ENCODE measurements at places on chromosomes 11 and 22. TPM values are rescaled to one million over a fixed set of nuclear protein-coding genes. Genes with fewer than 3 reads are reported as not detected.

The PARVA gene
- not detected for polyA plus RNA-seq

GRCh38 chr11:120564573-120565311 is 53.2 kb downstream of the GRIK4 start:
- H3K4me1 ChIP-seq, result peaks cover 15% of the 10 kb centered on the region
- peak; percentile 51 for DNase-seq
- H3K4me3 ChIP-seq, result peak overlapping the region; percentile 78
- H3K27me3 ChIP-seq, result peaks cover 6% of the 10 kb centered on the region

- peaks cover 2% of the 10 kb centered on the region for H3K27me3 ChIP-seq
- no peaks in the 10 kb centered on the region for H3K36me3 ChIP-seq
- H3K4me3 ChIP-seq, result peak overlapping the region; percentile 54
These were observed 30.5 kb downstream of the CHKA start for GRCh38 chr11:68090706-68091105.

DNA sequence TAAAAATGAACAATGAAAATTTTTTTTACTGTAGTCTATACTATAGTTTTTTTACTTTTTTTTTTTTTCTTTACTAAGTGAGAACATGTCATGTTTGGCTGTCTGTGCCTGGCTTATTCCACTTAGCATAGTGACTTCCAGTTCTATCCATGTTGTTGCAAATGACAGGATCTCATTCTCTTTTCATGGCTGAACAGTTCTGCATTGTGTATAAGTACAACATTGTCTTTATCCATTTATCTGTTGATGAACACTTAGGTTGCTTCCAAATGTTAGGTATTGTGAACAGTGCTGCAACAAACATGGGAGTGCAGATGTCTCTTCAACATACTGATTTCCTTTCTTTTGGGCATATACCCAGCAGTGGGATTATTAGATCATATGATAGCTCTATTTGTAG is 88.1 kb upstream of the CCDC90B start:
- no peaks in the 10 kb centered on the region for H3K4me1 ChIP-seq
- no peaks in the 10 kb centered on the region for H3K36me3 ChIP-seq
- no peak overlapping the region for H3K4me3 ChIP-seq
- no peak overlapping the region for H3K27ac ChIP-seq
- H3K27me3 ChIP-seq, result no peaks in the 10 kb centered on the region
- no peak for DNase-seq

DNA sequence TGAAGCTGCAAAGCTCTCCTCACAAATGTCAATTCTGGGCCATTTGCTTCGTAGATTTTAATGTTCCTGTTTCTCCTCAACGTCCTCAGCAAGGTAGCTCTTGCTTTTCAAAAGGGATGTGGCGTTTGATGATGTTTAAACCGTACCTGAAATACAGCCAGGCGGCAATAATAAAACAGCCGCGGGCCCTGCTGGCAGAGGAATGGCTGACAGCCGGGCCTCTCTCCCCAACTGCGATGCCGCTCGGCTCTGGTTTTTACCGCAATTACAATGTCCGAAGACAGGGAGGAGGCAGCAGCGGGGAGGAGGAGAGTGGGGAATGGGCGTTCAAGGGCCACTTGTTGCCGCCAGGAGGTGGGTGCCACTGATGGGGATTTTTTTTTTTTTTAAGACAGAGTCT is 27.5 kb downstream of the MACROD1 start:
- H3K4me3 ChIP-seq, result no peak overlapping the region
- no peaks in the 10 kb centered on the region for H3K4me1 ChIP-seq
- H3K27me3 ChIP-seq, result peaks cover 3% of the 10 kb centered on the region
- H3K36me3 ChIP-seq, result no peaks in the 10 kb centered on the region

DNA sequence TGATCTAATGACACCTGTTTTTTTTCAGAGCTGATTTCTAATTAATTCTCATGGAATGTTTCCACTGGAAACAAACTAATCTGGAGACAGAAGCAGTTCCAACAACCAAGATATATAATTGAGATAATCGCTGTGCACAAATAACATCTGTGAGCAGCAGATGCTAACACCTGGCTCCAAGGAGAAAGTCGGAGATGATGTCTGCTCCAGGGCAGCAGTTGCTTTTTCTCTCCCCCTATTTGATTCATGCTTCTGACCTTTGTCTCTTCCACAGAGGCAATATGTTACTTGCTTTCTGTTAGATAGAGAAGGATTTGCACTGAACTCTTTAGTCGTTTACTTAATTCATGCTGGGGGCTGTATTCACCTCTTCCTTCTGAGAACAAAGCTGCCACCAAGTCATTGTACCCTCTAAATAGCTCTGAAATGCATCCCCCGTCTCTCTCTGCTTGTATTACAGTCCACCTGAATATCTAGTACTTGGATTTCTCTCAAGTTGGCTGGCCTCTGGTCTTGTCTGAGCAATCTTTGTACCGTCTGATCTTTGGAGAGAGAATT is 187.4 kb downstream of the MYO18B start:
- no peaks in the 10 kb centered on the region for H3K36me3 ChIP-seq
- no peak overlapping the region for H3K4me3 ChIP-seq
- DNase-seq, result no peak
- H3K4me1 ChIP-seq, result no peaks in the 10 kb centered on the region
- H3K27me3 ChIP-seq, result peaks cover 15% of the 10 kb centered on the region

DNA sequence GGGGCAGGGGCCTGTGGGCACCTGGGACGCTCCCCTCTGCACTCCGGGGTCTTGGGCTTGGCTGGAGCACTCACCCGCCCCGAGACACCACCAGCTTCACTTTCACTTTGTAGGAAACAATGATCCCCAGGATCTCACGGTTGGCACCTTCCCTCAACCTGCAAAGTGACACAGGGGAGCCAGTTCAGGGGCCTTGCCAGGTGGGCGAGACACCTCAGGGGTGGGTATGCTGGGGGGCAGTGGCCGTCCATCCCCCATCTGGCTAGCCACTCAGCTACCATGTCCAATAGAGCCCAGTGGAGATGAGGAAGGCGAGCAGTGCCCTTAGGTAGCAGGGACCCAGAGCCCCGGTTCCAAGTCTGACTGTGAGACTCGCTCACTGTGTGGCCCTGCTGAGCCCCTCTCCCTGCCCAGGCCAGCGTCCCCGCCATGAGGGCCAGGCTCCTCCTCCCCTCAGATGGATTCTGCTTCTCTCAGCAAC is 32.3 kb downstream of the TPBGL start:
- peaks cover 40% of the 10 kb centered on the region for H3K4me1 ChIP-seq

The TCN1 gene
- polyA plus RNA-seq, result not detected

GRCh38 chr11:8206251-8207079 is 37.6 kb upstream of the RIC3 start:
- H3K27ac ChIP-seq, result no peak overlapping the region
- no peak for DNase-seq
- no peaks in the 10 kb centered on the region for H3K36me3 ChIP-seq
- H3K4me3 ChIP-seq, result peak overlapping the region; percentile 27

DNA sequence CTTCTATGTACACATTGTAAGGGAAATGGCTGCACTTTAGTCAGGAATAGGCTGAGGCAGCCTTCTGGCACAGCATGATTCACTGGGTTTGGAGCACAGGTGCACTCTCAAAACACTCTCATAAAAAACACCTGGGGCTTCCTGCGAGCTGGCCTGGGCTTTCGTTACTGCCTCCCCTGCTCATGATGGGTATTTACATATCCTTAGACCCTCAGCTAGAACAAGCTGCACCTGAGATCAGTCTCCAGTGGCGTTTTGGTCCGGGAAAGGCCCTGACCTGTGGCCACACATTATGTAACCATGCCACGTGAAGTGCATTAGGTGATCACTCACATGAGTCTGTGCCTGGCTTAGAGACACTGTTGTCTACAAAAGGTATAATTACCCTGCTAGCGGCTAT is 321.7 kb downstream of the TMEM135 start:
- H3K27me3 ChIP-seq, result peaks cover 4% of the 10 kb centered on the region
- H3K27ac ChIP-seq, result no peak overlapping the region
- no peak for DNase-seq
- no peak overlapping the region for H3K4me3 ChIP-seq
- no peaks in the 10 kb centered on the region for H3K36me3 ChIP-seq
- H3K4me1 ChIP-seq, result no peaks in the 10 kb centered on the region

GRCh38 chr11:131688048-131688693 is 317.8 kb downstream of the NTM start:
- no peak overlapping the region for H3K4me3 ChIP-seq
- H3K36me3 ChIP-seq, result no peaks in the 10 kb centered on the region
- H3K4me1 ChIP-seq, result no peaks in the 10 kb centered on the region
- no peak overlapping the region for H3K27ac ChIP-seq
- peaks cover 3% of the 10 kb centered on the region for H3K27me3 ChIP-seq
- DNase-seq, result no peak

DNA sequence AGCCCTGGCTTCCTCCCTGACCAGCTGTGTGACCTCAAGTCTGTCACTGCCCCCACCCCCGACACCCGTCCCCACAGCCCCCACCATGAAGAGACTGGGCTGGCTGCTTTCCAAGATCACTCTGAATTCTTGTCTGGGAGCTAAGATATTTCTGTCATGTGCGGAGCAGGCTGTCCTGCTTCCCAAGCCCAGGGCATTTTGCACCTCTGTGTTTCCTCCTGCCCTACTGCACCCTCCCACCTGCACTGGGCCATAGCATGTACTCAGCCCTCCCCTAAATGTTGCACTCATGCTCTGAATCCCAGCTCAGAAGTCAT is 30.3 kb upstream of the MYEOV start:
- H3K27ac ChIP-seq, result no peak overlapping the region
- no peaks in the 10 kb centered on the region for H3K4me1 ChIP-seq
- DNase-seq, result no peak
- no peaks in the 10 kb centered on the region for H3K36me3 ChIP-seq

Data from immature natural killer cell (primary cell).